ENCODE measurements at places on chromosomes 3 and 15.
A peak's percentile ranks its signal among the peaks of the same experiment; 100 is the strongest.

GRCh38 chr3:49001155-49001554 is 6.0 kb upstream of the WDR6 start:
- DNase-seq, result no peak

GRCh38 chr15:68612979-68613740 is 34.4 kb downstream of the CORO2B start:
- DNase-seq, result no peak

DNA sequence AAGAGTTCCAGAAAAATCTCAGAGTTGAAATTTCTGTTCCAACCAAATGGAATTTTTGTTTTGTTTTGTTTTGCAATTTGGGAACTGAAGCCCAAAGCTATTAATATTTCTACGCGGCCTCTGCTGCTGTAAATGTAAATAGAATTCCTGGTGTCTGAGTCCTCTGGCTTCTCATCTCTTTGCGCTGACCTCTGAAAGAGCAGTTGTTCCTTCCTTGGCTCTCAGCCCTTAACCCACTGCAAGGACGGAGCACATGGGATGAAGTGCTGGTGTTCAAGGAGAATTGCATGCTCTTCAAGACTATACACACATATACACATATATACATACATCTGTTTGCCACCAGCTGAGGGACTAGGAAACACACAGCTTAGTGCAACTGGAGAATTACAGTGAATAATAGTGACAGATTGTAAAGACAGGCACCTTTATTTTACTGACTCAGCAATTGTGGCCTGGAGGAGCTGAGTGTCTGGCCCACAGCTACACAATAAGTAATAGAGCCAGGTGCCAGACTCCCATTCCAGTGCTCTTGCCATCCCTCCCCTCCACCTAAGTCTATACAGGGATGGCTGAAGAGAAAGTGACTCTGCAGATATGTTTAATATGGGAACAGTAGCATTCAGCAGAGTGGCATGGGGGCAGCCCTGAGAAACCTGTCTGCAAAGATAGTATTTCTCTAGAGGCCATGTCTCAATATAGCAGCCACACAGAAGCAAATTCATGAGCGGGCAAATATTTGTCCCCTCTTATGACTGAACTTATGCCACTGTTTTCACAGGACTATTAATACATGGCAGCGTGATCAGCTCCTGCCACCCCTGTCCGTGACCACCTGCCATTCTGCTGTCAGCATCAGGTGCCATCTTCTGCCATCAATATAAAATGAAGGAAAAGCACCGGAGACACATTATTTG is 42.3 kb downstream of the NEK10 start:
- DNase-seq, result peak; percentile 89

DNA sequence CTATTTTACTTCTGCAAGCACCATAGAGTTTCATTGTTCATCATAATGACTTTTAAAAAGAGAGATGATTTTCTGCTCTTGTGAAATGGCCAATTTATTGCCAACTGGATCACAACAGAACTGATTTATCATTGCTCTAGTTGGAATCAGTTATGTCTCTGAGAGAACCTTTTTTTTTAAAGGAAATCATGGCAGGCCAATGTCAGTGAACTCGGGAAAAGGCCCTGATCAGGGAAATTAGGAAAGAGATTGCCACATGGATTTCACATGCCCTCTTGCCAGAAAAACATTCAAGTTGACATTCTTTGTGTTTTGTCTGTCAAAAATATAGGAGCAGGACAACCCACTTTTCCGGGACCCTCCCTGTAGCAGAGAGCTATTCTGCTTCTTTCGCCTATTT is 12.6 kb upstream of the SLC25A26 start:
- DNase-seq, result no peak

DNA sequence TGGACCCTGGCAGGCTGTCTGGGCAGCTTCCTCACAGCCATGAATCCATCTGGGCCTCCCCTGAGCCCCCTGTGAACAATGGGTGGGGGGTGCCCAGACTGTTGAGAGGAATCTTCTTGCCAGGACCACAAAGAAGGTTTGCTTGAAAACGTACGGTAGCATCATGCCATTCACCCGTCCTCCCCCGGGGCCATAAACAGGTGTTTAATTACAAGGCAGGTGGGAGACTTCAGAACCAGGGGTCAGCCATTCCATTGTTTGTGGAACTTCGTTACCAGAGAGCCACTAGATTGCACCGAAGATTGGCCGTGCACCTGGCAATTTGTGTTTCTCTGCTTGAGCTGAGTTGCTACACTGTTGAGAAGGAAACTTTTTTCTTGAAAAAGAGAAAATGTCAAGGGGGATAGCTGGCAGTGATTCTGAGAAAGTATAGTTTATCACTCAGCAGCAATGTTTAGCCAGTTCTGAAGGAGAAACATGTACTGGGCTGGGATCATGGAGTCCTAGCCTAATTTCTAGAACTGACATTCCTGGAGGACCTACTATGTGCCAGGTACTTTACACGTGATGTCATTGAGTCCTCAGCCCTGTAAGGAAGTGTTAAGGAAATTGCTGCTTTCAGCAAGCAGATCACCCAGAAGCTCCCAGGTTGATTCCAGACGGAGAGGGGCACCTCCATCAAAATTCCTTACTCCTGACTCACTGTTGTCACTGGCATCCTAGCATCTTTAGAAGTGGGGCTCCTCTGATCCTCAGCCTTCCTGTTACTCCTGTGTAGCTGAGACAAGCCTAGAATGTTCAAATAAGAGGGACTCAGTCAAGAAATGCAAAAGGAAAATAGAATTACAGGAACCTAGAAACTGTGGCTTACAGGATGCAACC is 103.8 kb upstream of the UBE2E1 start:
- no peak for DNase-seq

DNA sequence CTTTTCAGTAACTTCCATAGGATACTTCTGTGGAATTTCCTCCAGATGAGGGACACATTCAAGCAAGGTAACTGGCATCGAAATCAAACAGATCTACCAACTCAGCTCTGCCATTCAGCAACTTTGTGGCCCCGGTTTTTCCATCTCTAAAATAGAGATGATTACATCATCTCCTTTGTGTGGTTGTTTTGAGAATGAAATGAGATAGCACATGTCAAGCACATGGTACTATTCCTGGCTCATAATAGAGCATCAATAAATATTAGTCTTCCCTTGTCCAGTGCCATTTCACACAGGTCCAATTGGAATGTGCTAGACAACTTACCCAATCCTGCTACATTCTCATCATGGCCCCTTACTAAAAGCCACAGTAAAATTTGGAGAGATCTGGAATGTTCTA is 24.2 kb upstream of the TM4SF4 start:
- DNase-seq, result no peak

- no peak for DNase-seq
Observed at GRCh38 chr3:117669774-117670173, 960.2 kb downstream of the TUSC7 start.

DNA sequence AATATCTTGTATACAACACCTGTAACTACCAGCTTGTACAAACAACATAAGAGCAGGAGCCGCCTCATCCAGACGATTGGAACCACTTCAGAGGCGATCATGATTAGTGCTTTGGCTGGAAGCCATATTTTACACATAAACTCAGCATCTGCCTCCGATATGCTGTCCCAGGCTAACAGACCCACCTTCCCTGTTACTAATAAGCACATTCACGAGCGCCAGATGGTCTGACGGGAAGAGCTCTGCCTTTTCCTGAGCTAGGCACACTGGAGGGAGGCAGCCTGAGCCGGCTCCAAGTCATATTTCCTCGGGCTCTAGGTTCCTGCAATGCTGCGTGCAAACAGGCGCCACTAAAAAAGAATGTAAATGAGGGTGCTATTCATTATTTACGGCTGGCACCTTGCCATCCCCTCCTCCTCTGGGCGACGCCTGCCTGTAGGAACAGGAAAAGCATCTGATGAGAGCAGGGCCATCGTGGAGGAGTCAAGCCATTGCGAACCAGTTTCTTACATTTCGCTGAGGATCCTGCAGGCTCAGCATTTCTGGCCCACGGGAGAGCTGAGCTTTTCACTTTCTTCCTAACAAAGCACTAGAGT is 98.2 kb downstream of the ANXA2 start:
- DNase-seq, result no peak

GRCh38 chr3:52237657-52238172 is 1.2 kb downstream of the TWF2 start:
- DNase-seq, result peak; percentile 54

GRCh38 chr15:100095541-100096247 is 246.1 kb downstream of the ADAMTS17 start:
- no peak for DNase-seq

GRCh38 chr3:20503394-20504082 is 317.5 kb upstream of the SGO1 start:
- DNase-seq, result no peak

DNA sequence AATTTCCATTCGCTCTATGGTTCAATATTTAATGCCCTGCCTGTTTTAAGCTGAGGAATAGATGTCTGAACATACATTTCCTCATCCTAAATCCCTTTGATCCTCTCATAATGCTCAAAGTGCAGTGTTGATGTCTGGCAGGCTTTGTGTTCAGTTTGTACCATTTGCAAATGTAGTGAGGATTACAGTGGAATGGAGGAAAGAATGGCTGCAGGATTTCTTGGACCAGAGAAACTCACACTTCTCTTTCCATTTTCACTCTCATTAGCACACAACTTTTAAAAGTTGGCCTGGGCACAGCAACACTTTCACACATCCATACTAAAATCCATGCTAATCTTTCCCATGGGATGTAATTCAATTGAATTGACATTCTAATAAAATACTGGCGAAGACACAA is 28.6 kb upstream of the THRB start:
- DNase-seq, result no peak

DNA sequence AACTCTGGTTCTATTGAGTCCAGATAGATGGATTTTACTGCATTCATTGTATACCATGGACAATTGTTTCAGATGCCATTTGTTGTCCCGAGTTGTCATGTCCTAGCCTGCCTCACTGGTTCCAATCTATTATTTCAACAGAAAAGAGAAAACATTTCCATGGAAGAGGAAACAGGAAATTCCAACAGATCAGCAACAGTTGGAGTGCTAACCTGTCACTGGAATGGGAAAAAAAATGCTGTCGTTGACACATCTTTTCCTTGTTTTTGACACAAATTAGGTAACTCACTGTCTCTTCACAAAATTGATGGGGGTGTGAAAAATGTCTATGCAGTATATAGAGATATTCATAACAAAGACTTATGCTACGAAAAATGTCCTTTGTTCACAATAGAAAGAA is 432.0 kb upstream of the TBL1XR1 start:
- DNase-seq, result no peak

- DNase-seq, result no peak
Observed at GRCh38 chr3:127761441-127761801, 60.9 kb downstream of the MGLL start.

DNA sequence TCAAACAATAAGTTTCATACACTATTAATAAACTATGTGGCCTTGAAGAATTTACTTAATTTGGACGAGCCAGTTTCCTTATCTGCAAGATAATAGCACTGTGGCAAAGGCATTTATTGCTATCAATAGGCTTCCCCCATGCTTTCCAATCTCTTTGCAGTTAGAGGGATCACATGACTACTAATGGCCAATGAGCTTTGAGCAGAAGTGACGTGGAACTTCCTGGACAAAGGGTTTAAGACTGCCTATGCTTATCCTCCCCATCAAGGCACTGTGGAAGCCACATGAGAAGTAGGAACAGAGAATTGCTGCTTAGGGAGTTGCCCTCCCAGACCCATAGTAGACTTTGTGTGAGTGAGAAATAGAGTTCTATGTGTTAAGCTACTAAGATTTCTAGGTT is 16.7 kb upstream of the ZMAT3 start:
- no peak for DNase-seq

- DNase-seq, result no peak
Observed at GRCh38 chr3:48715174-48715800, 1.7 kb downstream of the IP6K2 start.

- DNase-seq, result no peak
Observed at GRCh38 chr15:57589281-57589680, 2.4 kb upstream of the MYZAP start.

DNA sequence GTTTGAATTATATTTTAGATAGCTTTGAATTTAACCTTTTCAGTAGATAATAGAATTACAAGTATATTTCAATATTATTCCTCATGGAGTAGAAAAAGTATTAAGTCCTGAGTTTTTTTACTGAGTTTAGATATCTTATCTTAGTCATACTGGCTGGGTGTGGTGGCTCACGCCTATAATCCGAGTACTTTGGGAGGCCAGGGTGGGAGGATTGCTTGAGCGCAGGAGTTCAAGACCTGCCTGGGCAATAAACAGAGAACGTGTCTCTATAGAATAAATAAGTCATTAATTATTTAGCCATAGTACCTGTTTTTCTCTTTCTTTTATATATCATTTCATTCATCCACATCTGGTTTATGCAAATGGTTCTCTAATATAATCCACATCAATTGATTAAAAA is 9.9 kb downstream of the RAP2B start:
- DNase-seq, result no peak

GRCh38 chr3:111035902-111036301 is 35.7 kb upstream of the NECTIN3 start:
- DNase-seq, result no peak

GRCh38 chr15:93826790-93827189 is 404.6 kb upstream of the MCTP2 start:
- no peak for DNase-seq

DNA sequence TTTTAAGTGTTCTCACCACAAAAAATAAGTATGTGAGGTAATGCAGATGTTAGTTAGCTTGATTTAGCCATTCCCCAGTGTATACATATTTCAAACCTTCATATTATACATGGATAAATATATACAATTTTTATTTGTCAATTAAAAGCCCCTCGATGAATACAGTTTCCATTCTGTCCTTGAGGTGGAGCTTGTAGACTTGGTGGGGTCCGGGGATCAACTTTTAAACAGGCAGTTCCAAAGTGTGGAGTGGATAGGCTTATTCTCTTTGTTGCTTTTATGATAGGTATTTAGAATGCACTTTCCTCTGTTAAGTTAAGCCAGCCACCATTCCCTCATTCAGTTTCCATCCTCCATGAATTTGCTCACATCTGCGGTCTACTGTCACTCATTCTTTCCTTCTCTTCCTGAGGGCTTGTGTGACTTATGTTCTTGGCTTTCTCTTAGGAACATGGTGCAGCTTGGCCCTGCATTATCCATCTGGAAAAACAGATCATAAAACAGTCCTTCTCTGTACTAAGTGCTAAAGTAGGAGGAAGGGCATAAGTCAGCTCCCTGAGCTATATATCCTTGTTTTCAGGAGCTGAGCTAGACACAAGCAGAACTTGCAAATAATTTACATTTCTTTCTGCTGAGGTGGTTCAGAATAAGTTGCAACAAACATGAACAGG is 149.1 kb downstream of the NFKBIZ start:
- no peak for DNase-seq

DNA sequence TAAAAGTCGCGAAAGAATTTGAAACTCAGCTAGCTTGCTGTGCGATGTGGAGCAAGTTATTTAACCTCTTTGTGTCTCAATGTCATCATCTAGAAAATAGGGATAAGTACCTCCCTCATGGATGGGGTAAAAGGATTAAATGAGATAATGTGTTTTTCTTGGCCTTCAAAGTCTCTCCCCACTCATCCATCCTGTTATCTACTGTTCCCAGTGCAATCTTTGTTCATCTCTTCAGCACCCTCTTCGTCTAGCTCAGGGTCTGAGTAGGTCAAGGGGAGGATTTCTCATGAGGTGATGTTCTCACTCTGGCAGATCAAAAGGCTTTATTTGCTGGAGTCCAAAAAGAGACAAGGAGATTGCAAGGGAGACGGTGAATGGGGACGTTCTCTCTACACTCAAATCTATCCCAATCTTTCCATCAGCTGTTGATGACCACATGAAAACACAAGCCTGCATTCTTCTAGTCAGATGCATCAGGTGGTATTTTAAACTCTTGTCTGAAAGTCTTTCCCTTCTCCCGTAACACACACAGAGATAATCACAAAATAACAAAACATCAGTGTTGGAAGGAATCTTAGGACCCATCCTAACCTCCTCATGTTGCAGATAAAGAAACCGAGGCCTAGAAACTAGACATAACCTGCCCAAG is 1.3 kb downstream of the MESD start:
- DNase-seq, result no peak

All from non-pigmented ciliary epithelial cell (primary cell).